Right ventricle myocardium inferior (tissue), 1 donor: ENCODE measurements at places on chromosomes 16 and 17.

GRCh38 chr17:58534901-58535421, 20.5 kb upstream of the MTMR4 start:
- DNase-seq, result no peak

DNA sequence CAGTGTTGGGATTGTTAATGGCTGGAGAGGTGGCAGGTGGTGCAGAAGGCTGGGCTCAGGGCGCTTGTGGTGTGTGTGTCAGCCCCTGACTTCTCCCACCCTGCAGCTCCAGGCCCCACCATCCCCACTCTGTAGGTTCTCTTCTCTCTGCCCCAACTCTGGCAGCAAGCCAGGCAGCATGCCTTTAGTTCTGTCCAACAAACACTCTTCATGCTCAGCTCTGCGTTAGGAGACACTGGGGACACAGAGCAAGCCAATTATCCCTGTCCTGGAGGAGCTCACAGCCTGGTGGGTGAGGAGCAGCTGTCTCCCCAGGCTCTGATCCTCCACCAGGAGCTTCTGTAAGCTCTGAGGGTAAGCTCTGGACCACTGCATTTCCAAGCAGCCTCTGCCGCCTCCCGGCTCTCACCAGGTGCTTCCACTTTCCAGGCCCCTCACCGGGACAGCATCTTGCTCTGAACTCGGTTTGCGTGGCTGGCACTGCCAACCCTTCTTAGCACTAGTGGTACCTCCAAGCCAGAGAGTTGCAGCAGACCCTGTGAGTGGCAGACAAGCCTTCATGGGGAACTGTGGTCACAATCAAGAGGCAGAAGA, 34.3 kb upstream of the WSCD1 start:
- DNase-seq, result no peak

DNA sequence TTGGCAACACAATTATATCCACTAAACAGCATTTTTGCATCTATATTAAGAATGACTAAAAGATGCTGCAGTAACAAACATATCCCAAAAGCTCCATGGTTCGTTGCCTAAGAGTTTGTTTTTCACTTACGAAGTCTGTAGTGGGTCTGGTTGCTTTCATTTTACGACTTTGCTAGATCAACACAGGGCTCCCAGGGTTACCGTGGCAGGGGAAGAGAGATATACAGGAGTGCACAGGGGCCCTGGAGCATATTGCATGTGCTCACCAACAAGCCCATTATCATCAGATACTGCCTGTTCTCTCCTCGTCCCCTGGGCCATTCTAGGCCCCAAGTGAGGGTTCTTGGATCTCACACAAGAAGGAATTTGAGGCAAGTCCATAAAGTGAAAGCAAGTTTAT, 3.1 kb upstream of the MMP2 start:
- DNase-seq, result no peak

GRCh38 chr17:82243648-82244412, 15.0 kb downstream of the SLC16A3 start:
- DNase-seq, result peak; percentile 56

- DNase-seq, result no peak
Observed at GRCh38 chr16:85724936-85725335, 26.0 kb downstream of the C16orf74 start.

- no peak for DNase-seq
Observed at GRCh38 chr17:71405101-71405500, 715.7 kb upstream of the SOX9 start.

- peak; percentile 72 for DNase-seq
Observed at GRCh38 chr16:88570691-88571092, 489 bp downstream of the ZC3H18 start.

GRCh38 chr16:64167936-64168335, 953.9 kb downstream of the CDH11 start:
- DNase-seq, result no peak

DNA sequence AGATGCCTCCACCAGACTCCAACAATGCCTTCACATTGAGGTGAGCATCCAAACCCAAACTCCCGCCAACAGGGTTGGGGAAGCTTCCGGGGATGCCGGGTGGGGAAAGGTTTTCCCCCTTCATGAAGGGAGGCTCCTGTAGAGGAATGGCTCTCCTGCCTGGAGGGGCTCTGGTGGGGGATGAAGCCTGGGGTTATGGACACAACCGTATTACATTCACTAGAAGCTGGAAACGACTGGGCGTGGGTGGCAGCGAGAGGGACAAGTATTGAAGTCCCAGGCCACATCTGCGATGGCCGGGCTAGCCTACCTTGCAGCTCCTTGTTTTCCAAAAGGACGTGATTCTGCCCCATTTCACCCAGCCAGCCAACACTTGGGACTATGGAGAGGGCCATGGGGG, 321.1 kb downstream of the C16orf95 start:
- DNase-seq, result no peak

- no peak for DNase-seq
Observed at GRCh38 chr16:65751622-65752521, 614.6 kb upstream of the CDH5 start.

DNA sequence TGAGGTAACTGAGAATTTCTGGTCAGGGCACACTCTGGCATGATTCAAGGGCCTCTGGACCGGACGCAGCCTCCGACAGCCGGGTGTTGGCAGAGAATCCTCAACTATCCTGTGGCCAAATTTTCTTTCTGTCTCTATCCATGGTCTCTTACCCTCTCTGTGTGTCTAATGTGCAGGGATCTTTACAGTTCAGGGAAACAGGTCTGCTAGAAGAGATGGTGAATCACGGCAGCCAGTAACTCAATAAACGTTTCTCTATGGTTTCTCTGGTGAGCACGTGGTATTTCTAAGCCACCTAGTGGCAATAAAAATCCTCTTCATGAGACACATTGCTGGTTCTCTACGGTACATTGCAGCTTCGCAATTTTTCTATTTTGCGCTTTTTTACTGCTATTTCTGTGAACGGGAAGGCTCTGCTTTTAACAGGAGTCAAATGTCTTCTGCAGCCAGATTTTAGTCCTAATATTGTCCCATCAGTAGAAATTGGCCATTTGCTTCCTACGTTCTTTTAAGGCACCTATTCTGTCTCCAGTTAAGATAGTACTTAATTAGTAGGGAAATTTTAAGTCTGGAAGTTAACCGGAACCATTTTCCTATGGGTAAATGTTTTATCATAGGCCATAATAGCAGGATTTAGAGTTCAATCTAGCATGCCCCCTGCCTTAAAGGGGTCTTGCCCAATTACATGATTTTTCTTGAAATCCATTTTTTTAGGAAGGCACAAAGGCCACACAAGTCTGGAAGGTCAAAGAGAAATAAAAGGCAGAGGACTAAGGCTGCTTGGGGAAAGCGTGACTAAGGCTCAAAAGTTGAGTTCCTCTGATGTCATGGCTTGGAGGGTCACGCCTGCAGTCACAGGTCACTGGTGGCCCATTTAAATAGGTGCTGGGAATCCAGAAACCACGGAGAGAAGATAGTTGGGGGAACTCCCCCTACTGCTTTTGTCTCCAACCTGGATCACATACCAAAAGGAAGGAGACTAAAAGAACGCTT, 31.5 kb downstream of the QPRT start:
- no peak for DNase-seq

GRCh38 chr17:73133911-73134649, 30.7 kb upstream of the SSTR2 start:
- DNase-seq, result no peak

- no peak for DNase-seq
Observed at GRCh38 chr17:35878361-35878760, 1.8 kb downstream of the CCL5 start.

- peak; percentile 56 for DNase-seq
Observed at GRCh38 chr16:1706386-1707192, 594 bp downstream of the MAPK8IP3 start.

DNA sequence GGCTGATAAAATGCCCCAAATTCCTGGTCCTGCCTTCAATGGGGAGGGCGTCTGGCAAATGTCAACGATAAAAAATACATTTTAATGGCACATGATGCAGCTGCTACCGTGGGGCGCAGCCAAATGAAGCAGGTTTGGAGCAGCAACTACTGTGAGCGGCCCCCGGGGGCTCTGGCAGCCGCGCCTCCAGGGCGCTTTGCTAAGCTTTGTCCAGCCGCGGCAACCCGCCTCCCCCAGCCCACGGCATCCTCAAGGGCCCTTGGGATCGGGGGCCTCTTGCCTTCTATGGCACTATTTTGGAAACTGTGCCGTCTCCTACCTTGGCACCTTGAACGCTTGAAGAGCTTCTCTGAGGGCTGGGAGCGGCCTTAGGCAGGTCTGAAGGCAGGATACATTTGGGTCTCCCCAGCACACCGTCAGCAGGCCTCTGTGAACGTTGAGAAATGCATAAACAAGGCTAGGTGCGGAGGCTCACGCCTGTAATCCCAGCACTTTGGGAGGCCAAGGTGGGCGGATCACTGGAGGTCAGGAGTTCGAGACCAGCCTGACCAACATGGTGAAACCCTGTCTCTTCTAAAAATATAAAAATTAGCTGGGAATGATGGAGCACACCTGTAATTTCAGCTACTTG, 25.1 kb downstream of the TBX4 start:
- DNase-seq, result no peak

- DNase-seq, result no peak
Observed at GRCh38 chr17:69477204-69477902, 62.9 kb downstream of the MAP2K6 start.

GRCh38 chr16:88084881-88085280, 133.6 kb downstream of the BANP start:
- no peak for DNase-seq

GRCh38 chr17:801660-802059, 19.5 kb downstream of the MRM3 start:
- no peak for DNase-seq

- DNase-seq, result no peak
Observed at GRCh38 chr17:57832314-57833178, 17.3 kb downstream of the MRPS23 start.

DNA sequence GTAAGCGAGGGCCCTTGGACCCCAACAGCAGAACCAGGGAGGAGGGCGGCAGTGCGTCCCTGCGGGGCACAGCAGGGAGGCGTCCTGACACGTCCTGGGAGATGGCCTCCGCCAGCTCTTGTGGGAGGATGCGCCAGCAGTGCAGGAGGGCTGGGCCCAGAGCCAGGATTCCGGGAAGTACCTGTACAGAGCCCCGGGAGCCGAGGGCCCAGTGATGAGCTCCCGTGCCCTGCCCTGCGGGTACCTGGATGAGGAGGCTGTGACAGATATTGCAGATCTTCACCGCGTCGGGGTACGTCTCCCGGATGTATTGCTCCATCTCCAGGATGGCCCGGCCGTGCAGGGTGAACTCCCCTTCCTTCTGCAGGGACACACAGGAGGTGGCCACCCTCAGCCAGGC, 23.1 kb downstream of the KDM8 start:
- DNase-seq, result no peak

DNA sequence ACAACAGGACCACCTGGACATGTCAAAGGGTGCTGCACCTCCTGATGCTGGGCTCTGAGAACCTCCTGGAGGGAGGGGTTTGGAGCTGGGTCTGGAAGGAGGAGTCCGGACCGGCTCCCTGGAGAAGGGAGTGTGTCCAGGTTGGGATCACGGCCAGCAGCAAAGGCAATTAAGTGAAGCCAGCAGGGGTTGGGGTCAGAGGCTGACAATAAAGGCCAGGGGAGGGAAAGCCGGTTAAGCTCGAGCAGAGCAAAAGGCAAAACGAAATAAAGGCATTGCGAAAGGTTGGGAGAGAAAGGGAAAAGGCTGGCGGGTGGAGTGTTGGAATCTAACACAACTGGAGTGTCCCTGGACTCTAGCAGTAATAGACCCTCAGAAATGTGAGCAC, 992 bp upstream of the CACNG4 start:
- no peak for DNase-seq

DNA sequence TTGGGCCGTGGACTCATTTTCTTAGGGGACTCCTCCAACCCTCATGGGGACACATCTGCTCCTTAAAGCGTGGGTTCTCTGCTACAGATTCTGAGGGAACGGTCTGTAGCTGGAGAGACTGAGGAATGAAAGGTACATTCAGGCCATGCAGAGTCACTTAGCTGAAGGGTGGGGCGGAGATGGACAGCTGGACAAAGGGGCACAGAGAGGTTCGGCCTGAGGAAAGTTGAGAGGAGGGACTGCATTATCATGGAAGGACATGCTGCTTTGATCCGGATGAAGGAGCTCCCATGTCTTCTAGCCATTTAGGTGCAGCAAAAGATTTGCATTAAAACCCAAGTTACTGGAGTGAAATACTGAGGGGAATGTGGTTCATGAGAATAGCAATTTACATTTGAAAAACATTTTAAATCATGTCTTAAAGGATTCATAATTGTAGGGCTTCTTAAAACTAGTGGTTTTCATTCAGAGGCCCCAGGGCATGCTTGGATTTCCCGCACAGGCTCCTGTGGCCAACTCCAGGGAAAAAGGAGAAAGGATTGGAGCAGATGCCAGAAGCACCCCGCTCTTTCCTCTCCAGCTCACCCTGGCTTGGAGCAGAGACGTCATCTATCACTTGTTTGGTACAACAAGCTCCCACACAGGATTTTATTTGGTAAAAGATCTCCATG, 54.2 kb downstream of the CDRT4 start:
- DNase-seq, result no peak

GRCh38 chr16:1681032-1681431, 3.0 kb downstream of the JPT2 start:
- DNase-seq, result no peak

GRCh38 chr17:50149417-50150353, 792 bp downstream of the PPP1R9B start:
- DNase-seq, result peak; percentile 90

DNA sequence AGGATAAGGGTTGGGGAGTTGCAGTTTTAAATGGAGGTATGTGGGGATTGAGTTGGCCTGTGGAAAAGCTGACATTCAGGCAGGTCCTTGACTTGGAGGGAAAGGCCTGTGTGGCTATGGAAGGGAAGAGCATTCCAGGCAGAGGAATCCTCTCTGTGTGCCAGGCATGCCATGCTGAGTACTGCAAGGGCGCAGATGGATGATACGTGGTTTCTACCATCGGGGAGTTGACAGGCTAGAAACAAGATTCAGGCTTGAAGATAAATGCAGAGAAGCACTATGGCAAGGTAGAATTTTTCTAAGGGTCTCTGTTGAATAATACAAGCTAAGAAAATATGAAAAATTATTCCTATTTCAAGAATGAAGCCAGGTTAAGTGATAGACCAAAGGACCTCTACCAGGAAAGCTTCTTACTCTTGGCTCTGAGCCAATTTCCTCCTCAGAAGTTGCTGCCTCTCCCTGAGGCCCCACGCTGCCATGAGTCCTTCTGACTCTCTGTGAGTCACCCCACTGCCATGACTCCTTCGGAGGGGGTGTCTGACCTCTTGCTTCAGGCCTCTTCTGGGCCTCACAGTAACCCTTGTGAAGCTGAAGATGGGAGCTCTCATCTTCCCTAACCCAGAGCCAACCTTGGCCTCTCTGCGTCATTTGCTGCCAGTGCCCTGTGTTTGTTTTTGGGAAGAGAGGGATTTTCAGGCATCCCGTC, 75.8 kb downstream of the WNT3 start:
- DNase-seq, result no peak
